ENCODE measurements at places on chromosomes 5 and 9.

DNA sequence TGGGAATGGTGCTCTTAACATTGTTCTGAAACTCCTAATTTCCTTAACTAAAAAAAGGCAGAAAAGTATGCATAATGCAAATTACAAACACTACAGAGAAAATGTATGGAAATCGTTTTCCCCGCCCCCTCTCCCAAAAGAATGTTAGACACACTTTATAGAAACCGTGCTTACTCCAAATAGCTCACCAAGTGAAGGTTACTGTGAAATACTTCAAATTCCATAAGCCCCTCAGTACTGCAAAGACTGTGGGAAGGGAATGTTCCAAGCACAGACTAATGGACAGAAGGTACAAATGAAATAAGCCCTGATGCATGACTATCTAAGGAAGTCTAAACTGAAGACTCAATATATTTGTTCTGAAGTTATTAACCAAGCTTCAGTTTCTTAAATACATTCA, 12.5 kb downstream of the MAPKAP1 start:
- no peak for DNase-seq

DNA sequence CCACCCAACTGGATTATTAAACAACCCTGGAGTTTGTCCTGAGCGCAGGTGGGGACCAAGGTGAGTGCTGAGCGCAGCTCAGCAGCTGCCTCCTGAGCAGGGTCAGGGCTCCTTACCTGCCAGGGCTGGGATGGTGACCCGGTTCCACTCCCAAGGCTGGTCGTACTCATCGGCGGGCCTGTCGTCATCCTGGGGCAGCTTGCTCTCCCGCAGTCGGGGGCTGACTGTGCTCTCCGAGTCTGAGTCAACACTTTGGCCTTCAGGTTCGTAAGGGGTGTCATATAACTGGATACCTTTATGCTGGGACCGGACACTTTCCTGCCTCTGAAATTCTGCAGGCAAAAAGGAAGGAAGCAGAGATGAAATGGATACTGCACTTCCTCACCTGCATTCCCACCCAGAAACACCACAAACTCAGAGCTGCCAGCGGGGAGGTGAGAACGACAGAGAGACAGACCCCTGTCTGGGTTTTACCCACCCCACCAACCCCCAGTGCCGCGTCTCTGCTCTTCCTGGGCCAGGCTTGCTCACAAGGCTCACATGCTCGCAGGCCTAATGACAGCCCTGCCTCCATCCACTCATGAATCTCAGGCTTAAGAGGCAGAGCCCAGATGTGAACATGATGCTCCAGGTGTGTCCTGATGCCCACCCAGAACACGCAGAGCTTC, 70.7 kb upstream of the SLC25A51 start:
- no peak for DNase-seq

- no peak for DNase-seq
Measured at GRCh38 chr9:113246928-113247327, 25.6 kb downstream of the SLC31A1 start.

- no peak for DNase-seq
Measured at GRCh38 chr9:71384343-71384742, 262.9 kb upstream of the TRPM3 start.

DNA sequence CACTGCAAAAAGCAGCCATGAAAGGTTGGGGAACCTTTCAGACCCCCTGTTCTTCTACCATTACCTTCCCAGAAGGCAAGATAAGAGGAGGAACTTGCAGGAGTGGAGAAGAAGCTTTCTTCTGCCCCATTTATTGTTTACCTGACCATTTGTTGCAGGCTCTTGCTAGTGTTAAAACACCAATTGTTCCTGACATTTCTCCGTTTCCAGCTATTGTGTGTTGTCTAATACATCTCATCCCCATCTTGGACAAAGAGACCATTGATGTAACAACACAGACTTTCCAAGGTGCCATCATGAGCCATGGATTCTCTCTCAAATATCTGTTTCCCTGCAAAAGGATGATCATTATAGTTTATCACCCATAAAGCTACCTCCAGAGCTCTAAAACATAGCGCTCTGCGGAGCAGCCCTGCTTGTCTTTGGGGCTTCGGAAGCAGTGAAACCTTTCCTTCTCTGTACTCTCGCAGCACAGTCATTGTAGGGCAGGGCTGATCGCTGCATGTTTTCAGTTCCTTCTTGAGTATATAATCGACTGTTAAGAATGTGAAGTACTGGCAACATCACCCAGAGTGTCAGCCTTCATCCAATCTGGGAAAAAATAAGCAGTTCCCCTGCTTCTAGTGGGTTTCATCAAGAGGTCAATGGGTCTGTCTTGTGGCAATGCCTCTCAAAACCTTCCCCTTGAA, 680.0 kb downstream of the SEMA5A start:
- no peak for DNase-seq

DNA sequence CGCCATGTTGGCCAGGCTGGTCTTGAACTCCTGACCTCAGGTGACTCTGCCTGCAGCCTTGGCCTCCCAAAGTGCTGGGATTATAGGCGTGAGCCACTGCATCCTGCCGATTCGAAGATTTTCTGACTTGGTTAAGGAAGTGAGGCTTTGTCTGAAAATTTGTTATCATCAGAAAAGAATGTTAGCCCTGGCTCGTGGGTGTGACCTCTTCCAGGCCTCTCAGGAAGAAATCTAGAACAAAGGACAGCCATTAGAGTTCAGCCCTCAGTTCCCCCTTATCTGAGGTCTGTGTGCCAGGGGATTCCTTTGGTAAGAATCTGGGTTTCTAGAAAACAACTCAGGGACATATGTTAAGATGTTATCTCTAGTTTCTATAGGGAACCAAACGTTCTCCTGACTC, 6.2 kb downstream of the OR2S2 start:
- DNase-seq = no peak

GRCh38 chr5:44046619-44047364, 342.4 kb downstream of the FGF10 start:
- no peak for DNase-seq

DNA sequence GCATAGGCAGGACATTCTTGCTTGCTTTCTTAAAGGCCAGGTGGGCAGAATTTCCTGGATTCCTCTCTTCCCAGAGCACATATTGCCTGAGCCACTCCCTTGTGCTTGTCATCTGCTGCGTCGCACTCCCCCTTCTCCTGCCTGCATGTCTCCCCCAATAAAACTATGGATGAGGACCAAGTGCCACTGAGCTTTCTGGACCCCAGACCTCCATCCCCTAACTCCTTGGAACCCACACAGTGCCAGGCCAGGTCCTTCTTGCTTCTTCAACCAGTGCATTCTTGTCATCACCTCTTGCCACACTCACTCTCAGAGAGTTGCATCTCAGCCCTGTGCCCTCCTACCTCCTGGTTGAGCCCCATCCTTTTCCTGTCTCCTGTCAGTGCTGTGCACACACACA, 157.9 kb upstream of the PANK3 start:
- DNase-seq = no peak

- DNase-seq = no peak
Measured at GRCh38 chr5:153365547-153365946, 124.9 kb upstream of the GRIA1 start.

DNA sequence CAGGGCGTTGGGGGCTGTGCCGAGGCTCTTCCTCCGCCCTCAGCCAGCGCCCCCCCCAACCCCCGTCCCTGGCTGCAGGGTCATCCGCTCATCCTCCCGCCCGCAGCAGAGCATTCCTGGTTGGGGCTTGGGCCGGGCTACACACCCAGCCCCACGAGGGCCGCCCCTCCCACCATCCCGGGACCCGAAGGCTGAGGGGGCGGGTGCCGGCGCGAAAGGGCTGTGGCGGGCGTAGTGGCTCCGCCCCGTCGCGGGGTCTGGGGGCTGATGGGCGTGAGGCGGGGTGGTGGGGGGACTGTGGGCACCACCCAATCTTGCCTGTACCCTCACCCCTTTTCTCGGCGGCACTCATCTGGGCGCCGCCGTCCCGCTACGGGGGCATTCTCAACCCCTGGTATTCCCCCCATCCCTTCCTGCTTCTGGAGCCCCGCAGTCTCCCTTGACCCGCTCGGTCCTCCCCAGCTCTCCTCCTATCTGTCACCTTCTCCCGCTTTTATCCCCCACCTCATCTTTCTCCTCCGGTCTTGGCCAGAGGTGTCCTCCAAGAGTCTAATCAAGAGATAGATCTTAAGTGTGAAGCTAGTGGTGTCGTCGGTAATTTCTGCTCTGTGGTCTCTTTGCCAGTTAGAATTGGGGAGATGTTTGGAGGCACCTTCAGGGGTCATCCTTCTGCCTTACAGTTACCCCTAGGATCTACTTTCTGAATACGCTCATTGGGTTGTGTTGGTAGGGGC, 1.6 kb downstream of the FER start:
- no peak for DNase-seq

DNA sequence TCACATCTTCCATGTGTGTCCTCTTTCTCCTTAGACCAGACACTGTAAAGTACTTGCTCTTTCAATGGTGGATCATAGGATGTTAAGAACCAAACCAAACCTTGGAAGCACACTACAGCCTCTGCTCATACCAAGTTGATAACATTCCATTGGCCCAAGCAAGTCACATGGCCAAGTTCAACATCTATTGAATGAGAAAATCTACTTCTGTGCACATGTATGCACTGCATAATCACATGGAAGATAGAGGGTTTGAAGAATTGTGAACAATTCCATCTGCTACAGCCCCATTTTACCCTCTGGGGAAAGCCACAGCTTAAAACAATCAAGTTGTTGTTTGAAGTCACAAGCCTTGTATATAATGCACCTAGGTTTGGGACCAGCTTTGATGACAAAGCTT, 68.2 kb downstream of the MFAP3 start:
- no peak for DNase-seq

DNA sequence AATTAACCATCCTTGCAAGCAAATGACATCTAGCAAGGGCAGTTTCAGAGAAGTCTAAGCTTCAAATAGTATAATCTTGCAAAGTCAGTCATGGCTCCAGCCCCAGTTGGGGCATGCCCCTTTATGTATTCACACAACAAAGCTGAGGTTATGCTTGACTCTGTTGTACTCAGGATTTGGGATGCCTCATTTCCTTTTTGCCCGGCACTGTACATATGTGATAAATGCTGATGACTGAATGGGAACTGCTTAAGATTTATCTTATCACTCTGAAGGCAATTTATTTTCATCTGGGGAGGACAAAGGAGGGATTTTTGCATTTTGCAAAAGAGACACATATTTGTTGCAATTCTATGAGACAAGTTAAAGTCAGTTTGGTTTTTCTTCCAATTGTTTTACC, 219.2 kb downstream of the TRPM3 start:
- no peak for DNase-seq

DNA sequence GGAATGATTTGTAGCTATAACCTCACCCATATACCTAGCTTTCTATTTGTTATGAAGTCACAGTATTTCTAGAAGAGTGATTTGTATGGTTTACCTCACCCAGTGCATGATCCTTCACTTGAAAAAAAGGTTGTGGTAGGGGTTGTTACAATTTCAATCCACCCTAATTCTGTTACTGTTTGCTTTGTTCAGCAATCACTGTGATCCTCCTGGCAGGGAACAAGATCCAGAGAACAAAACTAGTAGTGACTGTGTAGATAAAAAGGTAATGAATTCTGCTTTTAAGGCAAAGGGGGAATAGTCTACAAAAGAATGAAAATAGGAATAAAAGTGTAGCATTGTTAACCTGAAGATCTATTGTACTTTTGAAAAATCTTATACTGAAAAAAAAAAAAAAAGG, 191.3 kb upstream of the SH3GL2 start:
- no peak for DNase-seq

DNA sequence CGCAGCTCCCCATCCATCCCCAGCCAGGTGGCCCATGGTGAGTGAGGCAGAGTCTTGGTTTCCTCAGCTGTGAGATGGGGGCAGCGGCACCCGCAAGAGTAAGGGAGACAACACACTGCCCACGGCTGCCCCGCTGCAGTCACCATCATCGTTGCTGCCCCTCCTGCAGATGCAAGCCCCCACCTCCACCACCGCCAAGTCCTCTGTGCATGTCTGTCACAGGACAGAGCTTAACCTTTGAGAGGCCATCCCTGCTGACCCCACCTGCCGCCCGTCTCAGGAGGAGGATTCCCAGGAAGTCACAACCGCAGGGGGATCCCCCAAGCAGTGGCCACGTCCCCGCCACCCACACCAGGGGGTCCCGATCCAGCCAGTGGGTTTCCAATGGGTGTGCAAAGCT, 113.7 kb downstream of the VAV2 start:
- DNase-seq = no peak

DNA sequence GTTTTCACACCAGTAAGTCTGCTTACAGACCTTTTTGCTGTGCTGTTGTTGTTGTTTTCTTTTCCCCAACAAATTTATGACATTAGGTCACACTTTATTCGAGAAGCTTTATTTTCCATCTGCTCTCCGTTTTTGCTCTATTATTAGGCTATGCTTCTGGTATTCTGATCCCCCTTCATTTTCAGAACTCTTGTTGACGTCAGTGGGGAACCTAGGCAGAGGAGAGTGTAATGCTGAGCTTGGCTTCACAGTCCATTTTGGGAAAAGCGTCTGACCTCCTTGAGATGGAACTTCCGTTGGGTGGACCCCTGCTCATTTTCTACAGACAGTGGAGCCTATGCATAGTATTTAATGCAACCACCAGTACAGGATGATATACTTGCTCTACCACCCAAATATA, 387.9 kb upstream of the MEF2C start:
- no peak for DNase-seq

GRCh38 chr5:181059297-181060230, 19.5 kb downstream of the BTNL9 start:
- no peak for DNase-seq

DNA sequence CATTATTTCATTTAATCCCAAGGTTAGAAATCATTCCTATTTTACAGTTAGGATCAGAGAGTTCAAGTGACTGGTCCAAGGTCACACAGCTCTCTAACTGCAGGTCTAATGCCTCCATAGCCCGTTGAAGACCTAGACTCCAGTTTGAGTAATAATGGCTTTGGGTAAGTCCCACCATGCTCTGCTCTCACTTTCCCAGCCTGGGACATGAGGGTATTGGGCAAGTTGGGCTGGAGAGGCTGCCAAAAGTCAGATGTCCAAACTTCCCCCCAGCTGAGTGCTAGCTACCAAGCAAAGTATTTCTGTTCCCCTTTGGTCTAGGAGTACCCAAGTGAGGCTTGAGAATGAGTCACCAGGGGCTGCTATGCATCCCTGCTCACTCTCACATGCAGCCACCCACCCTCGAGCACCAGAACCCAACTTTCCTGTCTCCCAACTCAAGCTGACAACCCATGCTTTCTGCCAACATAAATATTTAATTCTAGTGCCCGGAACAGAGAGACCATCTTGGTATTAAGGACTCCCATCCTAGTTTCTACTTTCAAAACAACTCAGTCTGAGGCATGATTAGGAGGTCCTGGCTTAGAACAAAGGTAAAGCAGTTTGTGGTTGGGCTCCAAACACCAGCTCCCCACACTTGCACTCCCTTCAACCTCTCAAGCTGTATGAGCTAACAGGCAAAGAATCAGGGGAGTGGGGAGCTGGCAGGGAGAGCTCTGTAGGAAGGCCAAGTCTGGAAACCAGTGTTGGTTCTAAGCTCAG, 236.5 kb upstream of the TRIM32 start:
- no peak for DNase-seq

GRCh38 chr5:54902791-54903473, 82.5 kb downstream of the ESM1 start:
- peak; percentile 1 for DNase-seq

- no peak for DNase-seq
Measured at GRCh38 chr5:51684794-51685355, 301.6 kb downstream of the ISL1 start.

Measured in GDM1 (cell line).